ENCODE measurements at places on chromosomes 4 and X.

GRCh38 chr4:107843391-107843790, 18.7 kb downstream of the SGMS2 start:
- DNase-seq = no peak

- DNase-seq = no peak
Measured at GRCh38 chr4:42627885-42628646, 28.8 kb downstream of the ATP8A1 start.

GRCh38 chrX:7444967-7445366, 297.0 kb upstream of the PUDP start:
- DNase-seq = no peak

GRCh38 chr4:48241731-48242130, 27.9 kb downstream of the TEC start:
- no peak for DNase-seq

- DNase-seq = no peak
Measured at GRCh38 chr4:151325111-151325948, at the start of gene SH3D19. Gene SH3D19 (minus strand): TSS chr4:151325605. CDS start chr4:151325352, 253 bp downstream.

- DNase-seq = no peak
Measured at GRCh38 chr4:37008199-37008598, 236.3 kb upstream of the NWD2 start.

GRCh38 chr4:102585329-102585728, 84.2 kb downstream of the NFKB1 start:
- no peak for DNase-seq

GRCh38 chrX:40108959-40109287, 11.2 kb upstream of the BCOR start:
- DNase-seq = peak; percentile 56

- DNase-seq = no peak
Measured at GRCh38 chrX:19063030-19063429, 59.2 kb downstream of the ADGRG2 start.

DNA sequence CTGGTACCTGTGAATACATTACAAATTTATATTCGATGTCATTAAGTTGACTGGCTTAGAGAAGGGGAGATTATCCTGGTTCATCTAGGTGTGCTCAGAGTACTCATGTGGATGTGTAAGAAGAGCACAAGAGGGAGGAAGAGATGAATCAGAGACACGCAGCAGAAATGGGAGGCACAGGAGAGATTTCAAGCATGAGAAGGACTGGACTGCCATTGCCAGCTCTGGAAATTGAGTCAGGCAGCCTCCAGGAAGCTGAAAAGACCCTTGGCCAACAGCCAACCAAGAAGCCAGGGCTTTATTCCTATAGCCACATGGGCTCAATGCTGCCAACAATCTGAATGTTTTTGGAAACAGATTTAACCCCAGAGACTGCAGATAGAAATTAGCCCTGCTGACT, 1390.0 kb downstream of the STIM2 start:
- DNase-seq = no peak

GRCh38 chr4:124202099-124202498, 510.4 kb downstream of the ANKRD50 start:
- no peak for DNase-seq

- no peak for DNase-seq
Measured at GRCh38 chrX:275476-275966, 5.7 kb upstream of the PLCXD1 start.

DNA sequence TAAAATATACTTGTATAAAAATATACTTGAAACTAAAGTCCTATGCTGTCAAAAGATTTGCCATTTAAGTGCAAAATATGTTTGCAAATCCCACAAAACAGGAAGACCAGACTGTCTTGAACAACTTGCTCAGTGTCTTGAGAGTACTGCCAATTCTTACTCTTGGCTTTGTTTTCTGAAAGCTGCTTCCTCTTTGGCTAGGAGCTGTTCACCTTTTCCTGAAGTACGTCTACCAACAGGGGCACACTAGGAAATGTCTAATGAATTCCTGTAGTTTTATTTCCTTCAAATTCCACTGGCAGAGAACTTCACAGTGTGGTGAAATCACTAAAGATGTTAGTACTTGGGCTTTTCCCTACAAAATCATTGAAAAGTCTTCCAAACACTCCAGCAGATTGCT, 46.4 kb upstream of the ABCG2 start:
- no peak for DNase-seq

- DNase-seq = no peak
Measured at GRCh38 chr4:106718548-106718947, 317.6 kb downstream of the DKK2 start.
